ENCODE measurements at places on chromosomes 6 and 20.

DNA sequence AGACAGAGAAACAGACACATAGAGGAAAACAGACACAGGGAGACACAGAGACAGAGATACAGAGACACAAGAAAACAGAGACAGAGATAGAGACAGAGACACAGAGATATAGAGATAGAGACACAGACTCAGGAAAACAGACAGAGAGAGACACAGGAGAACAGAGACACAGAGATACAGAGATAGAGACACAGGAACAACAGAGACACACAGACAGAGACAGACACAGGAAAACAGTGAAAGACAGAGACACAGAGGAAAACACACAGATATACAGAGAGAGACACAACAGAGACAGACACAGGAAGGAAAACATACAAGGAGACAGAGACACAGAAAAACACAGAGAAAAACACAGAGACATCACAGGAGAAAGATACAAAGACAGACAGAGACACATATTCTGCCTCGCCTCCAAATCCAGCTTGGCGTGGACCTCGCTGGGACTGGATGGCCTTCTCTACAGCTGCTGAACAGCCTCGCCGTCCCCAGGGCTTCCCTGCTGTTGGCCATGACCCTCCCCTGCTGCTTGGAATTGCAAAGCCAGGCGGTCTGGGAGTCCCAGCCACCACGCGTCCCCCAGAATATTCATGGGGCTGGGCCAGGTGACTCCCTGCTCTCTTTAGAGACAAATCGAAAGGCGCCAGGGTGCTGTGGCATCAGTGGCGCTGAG lies 36.8 kb downstream of the NTSR1 start:
- DNase-seq, result no peak

GRCh38 chr6:30932665-30933365 lies 845 bp upstream of the SFTA2 start:
- DNase-seq, result no peak

GRCh38 chr20:41050361-41051008 lies 21.9 kb downstream of the TOP1 start:
- DNase-seq, result no peak

GRCh38 chr6:158752613-158753012 lies 66.6 kb downstream of the EZR start:
- DNase-seq, result no peak

GRCh38 chr20:31869942-31870725 lies at the start of the genes DUSP15 and TTLL9:
TSS of gene DUSP15 (minus strand) at chr20:31870527. CDS start at chr20:31870337, 190 bp downstream.
TSS of gene TTLL9 (plus strand) at chr20:31870634. CDS start at chr20:31871127, 493 bp downstream.
- DNase-seq, result peak; percentile 20

DNA sequence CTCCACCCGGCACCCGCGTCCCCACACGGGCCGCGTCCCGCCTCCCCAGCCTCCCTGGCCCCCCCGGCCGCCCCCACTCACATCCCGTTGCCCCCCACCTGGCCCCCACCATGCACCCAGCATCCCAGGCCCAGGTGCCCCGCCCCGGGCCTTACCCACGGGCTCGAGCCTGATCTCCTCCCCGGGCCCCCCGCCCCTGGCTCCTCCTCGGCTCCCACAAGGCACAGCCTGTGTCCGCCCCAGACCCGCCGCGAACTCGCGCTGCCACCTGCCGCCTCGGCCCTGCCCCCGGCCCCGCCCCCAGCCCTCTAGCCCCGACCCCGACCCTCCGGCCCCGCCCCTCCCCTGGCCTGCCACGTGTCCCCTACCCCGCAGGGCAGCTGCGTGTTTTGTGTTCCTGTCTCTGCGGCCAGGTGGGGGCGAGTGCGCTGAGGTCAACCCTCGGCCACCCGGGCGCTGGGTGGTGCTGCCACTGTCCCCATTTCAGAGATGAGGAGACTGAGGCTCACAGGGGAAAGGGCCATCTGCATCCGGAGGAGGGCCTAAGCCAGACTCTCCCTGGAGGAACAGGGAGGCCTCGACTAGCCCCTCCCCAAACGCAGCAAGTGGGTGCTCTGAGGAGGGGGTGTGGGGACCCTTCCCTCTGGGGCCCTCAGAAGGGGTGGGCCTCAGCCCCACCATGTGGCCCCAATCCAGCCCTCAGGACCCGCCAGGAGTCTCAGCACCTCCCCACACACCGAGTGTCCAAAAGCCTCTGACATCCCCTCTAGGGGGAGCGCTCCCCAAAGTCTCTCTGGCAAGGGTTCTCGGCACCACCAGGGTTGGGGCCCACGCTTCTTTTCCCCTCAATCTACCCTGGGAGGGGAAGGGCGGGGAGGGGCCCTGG lies 99.8 kb downstream of the TAF4 start:
- DNase-seq, result peak; percentile 19

- no peak for DNase-seq
Observed at GRCh38 chr20:8624616-8625015, 444.3 kb upstream of the PLCB4 start.

- no peak for DNase-seq
Observed at GRCh38 chr6:39173270-39173669, 56.0 kb downstream of the KCNK5 start.

GRCh38 chr20:3177746-3178485 lies 4.6 kb upstream of the LZTS3 start:
- DNase-seq, result no peak

DNA sequence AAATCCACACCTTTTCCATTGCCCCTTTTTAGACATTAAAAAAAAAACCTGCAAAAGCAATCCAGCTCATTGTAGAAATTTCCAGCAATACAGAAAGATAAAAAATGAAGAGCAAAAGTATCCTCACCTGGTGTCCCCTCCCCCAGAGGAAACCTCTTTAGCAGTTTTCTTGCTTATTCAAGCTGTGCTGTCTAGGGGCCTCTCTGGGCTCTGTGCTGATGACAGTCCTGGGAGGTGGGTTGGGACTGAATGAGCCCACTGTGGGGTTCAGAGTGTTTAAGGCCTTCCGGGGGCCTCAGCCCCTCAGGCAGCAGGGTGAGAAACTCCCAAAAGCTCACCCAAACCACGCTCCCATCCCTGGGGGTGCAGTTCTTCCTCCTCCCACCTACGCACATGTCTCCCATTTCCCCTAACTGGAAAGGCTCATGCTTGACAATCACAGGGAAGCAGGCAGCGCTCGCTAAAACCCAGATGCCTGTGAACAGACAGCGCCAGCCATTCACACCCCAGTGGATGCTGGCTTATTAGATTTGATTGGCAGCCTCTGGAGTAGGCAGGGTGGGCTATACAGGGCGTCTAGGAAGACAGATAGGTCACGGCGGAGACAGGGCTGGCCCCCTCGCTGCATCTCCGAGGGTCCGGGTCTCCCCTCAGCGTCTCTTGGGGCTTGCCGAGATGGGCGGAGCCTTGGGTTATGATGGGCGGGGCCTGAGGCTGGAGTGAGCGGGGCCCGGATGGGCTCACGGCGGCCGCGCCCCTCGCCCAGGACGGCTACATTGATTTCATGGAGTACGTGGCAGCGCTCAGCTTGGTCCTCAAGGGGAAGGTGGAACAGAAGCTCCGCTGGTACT lies 4.6 kb downstream of the GUCA1A start:
- DNase-seq, result peak; percentile 32

- DNase-seq, result no peak
Observed at GRCh38 chr6:131122516-131122915, 12.8 kb upstream of the AKAP7 start.

- no peak for DNase-seq
Observed at GRCh38 chr20:20864351-20865096, 152.1 kb upstream of the RALGAPA2 start.

- DNase-seq, result no peak
Observed at GRCh38 chr20:22795871-22796270, 211.5 kb upstream of the FOXA2 start.

GRCh38 chr6:33575211-33575610 lies 4.9 kb downstream of the BAK1 start:
- DNase-seq, result no peak

GRCh38 chr6:43310624-43311023 lies 2.0 kb upstream of the CRIP3 start:
- DNase-seq, result no peak

DNA sequence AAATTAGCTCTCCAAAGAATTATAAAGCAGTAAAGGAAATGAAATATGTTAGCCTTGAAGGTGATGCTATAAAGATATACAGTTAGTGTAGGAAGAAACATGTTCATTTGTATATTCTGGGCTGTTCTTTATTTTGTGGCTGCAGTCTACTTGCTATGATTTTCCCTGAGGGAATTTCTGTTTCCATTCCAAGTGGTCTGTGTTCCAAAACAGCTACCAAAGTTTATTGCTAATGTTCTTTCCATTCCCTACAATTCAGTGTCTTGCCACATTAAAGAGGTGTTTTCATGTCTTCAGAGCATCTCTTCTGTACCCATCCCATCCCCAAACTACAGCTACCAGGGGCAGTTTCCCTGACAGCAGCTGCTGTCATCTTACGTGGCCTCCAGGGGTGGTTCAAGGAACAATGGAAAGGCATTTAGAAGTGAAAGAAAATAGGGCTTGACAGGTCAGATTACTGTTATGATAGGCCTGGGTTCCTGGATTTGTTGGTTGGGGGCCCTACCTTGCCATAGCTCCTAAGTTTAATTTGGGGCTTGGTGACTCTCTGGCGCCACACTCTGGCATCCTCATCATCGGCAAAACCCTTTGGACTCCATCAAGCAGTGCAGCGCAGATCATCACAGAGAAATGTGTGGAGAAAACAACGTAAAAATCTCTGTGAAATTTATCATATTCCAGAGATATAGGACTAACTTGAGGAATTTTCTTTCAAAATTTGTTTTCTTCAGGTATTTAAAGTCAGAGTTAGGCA lies 33.8 kb upstream of the AIG1 start:
- DNase-seq, result peak; percentile 63

- DNase-seq, result no peak
Observed at GRCh38 chr6:37620519-37620918, 77.2 kb downstream of the MDGA1 start.

GRCh38 chr6:165010556-165011535 lies 298.6 kb downstream of the C6orf118 start:
- no peak for DNase-seq

DNA sequence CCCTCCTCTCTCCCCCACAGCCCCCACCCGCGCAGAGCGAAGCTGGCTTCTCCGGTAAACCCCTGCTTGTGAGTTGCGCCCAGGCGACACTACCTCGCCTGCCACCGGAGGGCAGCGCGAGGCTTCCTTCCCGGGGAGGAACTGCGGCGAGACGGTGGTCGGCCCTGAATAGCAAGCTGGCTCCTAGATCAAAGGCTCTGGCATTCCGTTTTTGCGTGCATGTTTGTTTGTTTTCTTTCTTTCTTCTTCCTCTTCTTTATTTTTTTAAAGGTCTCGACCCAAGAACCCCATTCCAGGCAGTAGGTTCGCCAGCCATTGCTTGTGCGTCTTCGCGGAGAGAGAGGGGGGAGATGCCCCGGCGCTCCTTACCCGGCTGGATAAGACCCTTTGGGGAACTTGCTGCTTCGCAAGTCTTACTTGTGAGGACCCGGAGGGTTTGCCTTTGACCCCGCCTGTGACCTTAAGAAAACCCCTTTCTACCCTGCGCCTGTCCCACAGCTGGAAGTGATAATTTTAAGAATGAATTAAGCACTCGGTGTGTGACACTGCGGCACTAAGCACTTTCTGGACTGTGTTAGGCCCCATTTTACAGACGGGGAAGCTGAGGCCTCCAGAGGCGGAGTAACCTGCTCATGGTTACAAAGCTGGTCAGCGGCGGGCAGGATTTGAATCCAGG lies 92.7 kb upstream of the SIRPA start:
- DNase-seq, result peak; percentile 64

DNA sequence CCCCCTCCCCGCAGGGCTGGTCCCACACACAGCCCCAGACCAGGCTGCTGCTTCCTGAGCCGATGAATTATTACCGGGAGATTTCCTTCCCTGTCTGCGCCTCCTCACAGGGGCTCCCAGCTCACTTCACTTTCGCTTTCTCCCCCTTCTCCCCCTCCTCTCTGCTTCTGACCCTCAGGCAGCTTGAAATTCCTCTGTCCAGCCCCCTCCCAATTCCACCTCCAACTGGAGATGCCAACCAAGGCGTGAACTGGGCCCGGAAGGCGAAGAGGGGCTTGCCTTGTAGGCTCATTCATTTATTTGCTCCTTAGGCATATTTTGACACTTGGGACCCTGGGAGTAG lies 1.7 kb upstream of the TCF15 start:
- no peak for DNase-seq

- no peak for DNase-seq
Observed at GRCh38 chr6:114520976-114521375, 178.2 kb upstream of the HS3ST5 start.

GRCh38 chr20:34102342-34102741 lies 9.7 kb downstream of the EIF2S2 start:
- DNase-seq, result no peak

- no peak for DNase-seq
Observed at GRCh38 chr20:10007747-10008146, 27.0 kb upstream of the ANKEF1 start.

DNA sequence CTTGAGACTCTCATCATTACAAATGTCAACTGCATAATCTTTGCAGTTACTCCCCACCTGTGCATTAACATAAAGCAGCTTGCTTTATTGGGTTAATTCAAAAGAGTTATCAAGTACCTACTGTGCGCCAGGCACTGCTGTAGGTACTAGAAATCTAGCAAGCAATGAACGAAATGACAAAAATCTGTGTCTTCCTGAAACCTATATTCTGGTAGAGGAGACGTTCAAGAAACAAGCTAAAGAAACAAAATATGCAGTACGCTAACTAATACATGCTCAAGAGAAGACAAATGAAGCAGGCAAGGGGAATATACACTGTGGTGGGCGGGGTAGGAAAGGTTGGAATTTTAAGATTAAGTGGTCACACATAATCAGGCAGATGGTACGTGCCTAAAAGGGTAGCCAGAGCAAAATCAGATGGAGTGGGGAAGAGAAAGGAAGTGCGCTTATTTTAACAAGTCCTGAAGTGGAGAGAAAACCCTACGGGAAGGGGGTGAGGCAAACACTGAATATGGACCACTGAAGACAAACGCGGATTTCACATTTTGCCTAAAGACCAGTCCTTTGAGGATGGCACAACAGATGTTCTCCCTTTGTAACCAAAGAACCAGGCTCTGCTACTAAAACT lies 1.2 kb downstream of the ELOVL2 start:
- DNase-seq, result no peak

GRCh38 chr6:15663130-15663871 lies 473 bp upstream of the DTNBP1 start:
- no peak for DNase-seq

DNA sequence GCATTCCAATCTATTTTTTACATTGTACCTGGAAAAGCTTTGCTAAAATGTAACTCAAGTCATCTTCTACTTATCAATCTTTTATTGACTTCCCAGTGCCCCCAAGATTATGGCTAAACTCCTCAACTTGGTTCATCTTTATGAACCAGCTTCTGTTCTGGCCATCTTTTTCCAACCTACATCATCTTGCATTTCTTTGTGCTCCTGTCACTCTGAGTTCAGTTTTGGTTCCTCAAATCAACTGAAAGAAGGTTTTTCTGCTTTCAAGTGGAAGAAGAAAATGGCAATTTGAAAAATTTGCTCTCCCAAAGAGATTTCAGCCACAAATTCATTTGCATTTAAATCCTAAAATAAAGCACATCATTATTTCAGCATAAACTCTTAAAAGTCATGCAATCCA lies 41.8 kb downstream of the GPX5 start:
- no peak for DNase-seq

GRCh38 chr6:155314773-155315515 lies 660 bp upstream of the TFB1M start:
- peak; percentile 76 for DNase-seq

Data from stimulated activated CD4-positive, alpha-beta T cell treated with anti-CD3 and anti-CD28 coated beads, Interleukin-15, amount 100 ng/mL, for 24 hours (primary cell).